SK-N-DZ (cell line): ENCODE measurements at places on chromosomes 4 and X.

DNA sequence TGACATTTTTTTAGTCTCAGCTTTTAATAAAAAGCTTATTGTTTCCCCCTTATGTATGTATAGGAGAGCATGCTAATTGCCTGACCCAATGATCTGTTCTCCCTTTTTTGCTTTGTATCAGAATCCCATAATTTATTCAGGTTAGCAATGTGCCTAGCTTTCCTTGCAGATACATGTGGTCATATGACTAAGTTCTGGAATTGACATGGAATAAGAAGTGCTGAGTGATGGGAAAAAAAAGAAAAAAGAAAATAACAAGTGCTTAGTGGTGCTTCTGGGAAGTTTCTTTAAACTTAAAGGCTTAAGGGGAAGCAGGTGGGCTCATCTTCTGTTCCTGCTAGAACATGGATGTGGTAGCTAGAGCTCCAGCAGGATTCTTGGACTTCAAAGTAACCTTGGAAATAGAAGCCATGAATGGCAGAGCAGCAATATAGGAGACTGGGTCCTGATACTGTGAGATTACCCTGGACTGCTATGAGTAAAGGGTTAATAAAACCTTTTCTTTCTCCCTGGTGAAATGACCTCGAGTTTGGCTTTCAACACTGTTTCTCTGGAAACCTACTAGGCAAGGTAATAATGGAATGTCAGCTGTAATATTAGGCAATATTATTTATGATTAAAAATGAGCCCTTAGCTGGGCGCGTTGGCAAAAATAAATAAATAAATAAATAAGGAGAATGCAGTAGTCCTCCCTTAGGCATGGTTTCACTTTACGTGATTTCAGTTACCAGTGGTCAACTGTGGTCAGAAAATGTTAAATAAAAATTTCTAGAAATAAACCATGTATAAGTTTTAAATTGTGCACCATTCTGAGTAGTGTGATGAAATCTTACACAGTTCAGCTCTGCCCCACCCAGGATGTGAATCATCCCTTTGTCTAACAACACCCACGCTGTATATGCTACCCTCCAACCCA lies 16.7 kb upstream of the RBM41 start:
- no peak for DNase-seq

- no peak for DNase-seq
Measured at GRCh38 chrX:107561468-107562215, 66.7 kb upstream of the PRPS1 start.

GRCh38 chr4:86141161-86141560 lies 218.7 kb downstream of the MAPK10 start:
- DNase-seq: no peak

DNA sequence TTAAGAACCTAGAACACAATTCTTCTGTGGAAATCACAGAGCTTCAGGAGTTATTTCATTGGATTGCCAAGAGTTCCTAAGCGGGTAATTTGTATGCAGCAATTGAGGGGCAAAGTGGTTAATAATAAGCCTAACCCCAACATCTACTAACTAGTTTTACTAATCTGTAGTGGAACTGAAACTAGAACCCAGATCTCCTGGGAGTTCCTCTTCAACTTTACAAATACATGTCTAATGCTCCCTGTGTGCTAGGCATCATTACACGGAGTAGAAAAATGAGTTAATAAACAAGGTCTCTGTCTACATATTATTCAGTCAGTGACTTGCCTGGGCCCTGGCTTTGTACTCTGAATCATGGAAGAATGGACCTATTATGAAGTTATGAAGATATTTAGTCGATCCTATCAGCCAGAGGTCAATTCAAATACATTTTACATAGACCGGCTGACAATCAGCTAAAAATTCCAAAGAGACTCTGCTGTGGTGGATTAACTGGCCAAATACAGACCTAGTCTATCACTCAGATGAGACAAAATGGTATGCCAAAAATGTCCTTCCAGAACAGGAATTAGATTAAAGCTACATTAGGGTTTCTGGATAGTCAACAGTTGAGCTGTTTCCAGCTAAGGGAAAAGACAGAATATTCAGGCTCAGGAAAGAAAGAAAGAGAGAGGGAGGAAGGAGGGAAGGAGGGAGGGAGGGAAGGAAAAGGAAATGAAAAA lies 326.0 kb downstream of the FBXW7 start:
- no peak for DNase-seq

- DNase-seq: no peak
Measured at GRCh38 chr4:13599159-13599558, 28.4 kb downstream of the BOD1L1 start.

DNA sequence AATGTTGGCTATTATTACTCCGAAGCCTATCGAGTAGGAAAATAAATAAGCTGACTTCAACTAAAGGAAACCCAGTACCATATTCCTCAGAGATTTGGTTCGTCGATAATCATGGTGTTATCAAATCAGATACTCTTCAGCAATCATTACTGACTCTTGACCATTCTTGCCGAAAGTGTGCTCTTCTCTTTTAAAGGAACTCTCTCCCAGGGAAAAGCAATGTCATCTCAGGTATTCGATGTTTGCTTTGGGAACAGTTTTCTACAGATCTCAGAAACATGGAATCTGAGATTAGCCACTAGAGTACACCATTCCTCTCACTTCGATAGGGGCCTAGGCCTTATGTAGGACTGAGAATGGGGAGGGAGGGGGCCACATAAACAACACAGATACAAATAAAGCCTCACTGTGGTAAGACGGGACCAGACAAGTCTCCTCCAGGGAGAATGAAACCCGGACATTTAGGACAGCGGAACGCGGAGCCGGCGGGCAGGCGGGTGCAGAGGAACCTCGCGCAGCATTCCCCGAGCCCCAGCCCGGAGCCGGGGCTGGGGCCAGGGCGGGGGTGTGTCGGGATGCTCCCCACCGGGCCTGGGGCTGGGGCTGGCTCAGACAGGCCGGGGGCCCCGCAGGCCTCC lies 581 bp downstream of the DNAJB14 start:
- peak; percentile 18 for DNase-seq

GRCh38 chr4:15882675-15883086 lies 55.9 kb downstream of the FGFBP1 start:
- peak; percentile 81 for DNase-seq

DNA sequence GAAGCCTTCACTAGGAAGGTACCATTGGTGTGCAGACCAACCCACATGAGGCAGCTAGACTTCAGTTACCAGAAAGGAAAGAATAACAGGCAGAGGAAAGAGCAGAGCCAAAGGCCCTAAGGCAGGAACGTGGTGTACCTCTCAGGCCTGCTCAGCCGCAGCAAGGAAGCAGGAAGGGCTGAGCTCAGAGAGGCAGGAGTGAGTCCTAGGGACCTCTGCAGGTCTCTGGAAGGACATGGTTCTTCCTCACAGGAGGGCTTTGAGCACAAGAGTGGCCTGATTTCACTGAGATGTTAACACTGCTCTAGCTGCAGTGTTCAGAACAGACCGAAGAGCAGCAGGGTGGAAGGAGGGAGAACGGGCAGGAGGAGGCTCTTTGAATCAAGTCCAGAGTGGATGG lies 124.6 kb downstream of the DCHS2 start:
- DNase-seq: no peak

- DNase-seq: peak; percentile 37
Measured at GRCh38 chr4:186725469-186726425, 2.1 kb upstream of the FAT1 start.

GRCh38 chrX:147978931-147979330 lies 2.2 kb upstream of the FMR1NB start:
- DNase-seq: no peak

GRCh38 chr4:176044589-176044951 lies 21.1 kb upstream of the WDR17 start:
- DNase-seq: no peak
